Left lung (tissue), 14 donors: ENCODE measurements at places on chromosomes 5 and 9. TPM values are rescaled to one million over a fixed set of nuclear protein-coding genes. Genes with fewer than 3 reads are reported as not detected.
A peak's percentile ranks its signal among the peaks of the same experiment; 100 is the strongest.

DNA sequence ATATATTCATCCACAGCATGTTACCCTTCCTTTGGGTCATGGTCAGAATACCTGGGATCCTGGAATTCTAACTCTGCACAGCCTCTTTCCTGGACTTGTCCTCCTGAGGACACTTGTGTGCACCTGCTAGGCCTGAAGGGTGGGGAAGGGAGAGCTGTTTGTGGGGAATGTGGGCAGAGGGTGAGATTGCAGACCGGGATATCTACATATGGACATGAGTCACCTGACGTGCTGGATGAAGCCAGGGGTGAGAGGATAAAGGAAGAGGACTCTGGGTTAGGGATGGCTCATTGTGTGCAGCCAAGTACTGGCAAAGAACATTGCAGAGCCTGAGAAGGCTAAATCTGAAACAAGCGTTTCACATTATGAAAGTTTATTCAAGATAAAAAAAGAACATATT lies 241.4 kb upstream of the RPS23 start:
- DNase-seq: no peak

- peak; percentile 48 for DNase-seq
Measured at GRCh38 chr9:91954841-91955471, 4.9 kb upstream of the ROR2 start.

- DNase-seq: no peak
Measured at GRCh38 chr5:10839118-10839517, 78.1 kb upstream of the DAP start.

- peak; percentile 91 for DNase-seq
Measured at GRCh38 chr5:59768152-59769040, 125.1 kb downstream of the PDE4D start.

DNA sequence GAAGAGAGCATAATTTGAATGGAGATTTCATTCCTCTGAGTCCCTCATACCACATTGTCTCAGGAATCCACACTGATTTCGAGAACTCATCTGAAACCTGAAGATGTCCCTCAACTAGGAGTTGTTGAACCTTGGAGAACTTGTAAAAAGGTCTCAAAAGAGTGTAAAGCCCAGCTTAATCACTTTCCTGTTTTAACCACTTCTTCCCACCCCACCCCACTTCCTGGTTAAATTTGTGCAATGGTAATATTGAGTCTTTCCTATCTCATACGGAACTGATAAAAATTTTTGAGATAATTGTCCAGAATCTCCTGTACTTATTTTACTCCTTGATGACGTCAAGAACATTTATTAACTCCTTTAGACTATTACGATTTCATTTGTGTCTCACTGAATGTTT lies 240.7 kb downstream of the ARRDC3 start:
- no peak for DNase-seq

- DNase-seq: no peak
Measured at GRCh38 chr5:177066224-177066623, 20.5 kb upstream of the FGFR4 start.

DNA sequence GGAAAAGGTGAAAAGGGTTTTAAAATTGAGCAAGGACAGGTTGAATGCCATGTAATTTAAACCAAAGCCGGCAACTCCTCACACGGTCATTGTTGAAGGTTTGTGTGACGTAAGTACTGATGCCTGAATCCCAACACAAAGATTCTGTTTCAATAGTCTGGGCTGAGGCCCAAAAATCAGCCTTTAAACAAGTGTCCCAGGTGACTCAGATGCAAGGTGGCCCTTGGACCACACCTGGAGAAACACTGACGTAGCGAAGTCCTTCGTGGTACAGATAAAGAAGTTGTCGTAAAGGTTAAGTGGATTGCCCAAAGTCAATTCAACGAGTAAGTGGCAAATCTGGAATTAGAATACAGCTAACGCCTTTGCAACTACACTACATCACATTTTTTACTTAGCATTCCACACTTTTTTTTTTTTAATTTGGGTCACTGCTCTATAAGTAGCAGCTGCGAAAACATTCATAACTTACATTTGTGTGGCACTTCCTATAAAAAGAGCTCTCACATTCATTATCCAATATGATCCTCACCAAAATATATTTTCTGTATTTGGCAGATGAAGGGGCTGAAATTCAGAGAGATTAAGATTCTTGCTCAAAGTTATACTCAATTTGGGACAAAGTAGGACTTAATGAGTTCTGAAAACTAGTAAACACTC lies 111.3 kb downstream of the LPAR1 start:
- DNase-seq: no peak

- DNase-seq: no peak
Measured at GRCh38 chr5:112062181-112062580, 305.2 kb upstream of the NREP start.

GRCh38 chr9:110575169-110575568 lies 4.4 kb downstream of the SVEP1 start:
- DNase-seq: no peak

- DNase-seq: peak; percentile 92
Measured at GRCh38 chr9:136095070-136096058, at the start of gene NACC2. Gene NACC2 (minus strand): TSS chr9:136095289. CDS start chr9:136050521, 44,768 bp downstream.

DNA sequence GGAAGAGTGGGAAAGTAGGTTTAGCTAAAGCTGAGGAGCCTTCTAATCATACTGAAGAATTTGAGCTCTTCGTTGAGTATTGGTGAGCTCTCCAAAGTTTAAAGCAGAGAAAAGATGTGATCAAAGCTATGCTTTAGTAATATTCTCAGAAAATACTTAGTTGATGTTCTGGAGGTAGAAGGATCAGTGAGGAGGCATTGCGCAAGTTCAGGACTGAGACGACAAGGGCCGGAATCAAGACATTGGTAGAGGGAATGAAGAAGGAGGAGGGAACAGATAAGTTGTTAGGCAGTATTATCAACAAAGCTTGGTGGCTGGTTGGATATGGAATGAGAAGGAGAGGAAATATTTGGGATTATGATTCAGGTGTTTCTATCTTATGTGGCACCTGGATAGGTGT lies 7.1 kb downstream of the CAVIN4 start:
- DNase-seq: no peak

- no peak for DNase-seq
Measured at GRCh38 chr5:94347130-94347529, 271.3 kb downstream of the KIAA0825 start.

DNA sequence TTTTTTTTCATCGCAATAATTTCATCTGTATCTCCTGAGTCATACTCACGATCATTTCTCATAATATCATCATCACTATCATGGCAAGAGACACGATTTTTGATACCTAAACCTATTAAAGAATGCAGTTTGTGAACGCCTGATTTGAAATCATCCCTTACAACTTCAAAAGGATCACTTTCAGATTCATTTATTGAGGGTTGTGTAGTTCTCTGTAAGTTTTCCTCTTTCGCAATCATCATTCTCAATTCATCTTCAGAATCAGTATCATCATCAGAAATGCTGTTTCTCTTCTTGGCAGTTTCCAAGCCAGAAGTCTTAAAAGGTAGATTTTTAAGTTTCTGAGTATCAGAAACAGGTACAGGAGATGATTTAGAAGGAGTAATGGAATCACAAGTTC lies 9.7 kb downstream of the NOL8 start:
- no peak for DNase-seq

- peak; percentile 40 for DNase-seq
Measured at GRCh38 chr5:11683666-11684065, 220.6 kb downstream of the CTNND2 start.

DNA sequence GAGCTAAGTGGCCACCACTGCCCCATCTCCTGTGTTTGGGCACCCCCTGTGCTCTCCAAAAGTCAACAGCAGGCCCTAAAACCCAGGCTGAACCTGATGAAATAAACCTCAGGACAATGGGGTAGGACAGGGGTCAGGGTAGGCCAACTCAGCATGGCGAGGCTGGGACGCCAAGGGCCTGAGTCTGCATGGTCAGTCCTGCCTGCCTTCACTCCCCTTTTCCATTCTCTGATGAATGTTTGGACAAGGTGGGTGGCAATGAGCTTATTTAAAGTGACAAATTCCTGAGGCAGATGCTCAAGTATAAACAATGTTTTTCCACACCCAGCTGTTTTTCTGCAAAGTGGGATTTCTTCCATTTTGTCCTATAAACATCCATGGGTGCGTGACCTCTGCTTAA lies 47.2 kb upstream of the CXCL14 start:
- no peak for DNase-seq

GRCh38 chr5:173884402-173885053 lies 3.6 kb upstream of the CPEB4 start:
- no peak for DNase-seq

DNA sequence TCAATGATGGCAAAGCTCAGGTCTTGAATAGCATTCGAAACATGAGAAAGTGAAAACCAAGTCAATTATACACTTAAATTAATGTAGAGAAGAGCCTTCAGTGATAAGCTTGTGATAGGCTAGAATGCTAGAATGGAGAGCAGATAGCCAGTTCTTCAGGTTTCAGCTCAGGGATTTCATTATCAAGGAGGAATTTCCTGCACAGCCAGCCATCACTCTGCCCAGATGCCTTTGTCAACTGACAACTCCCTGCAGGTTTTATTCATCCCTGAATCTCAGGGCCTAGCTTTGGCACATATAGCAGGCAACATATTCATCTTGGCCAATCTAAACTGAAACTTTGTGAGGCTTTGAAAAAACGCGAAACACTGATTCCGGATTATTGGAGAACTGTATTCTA lies 199.3 kb upstream of the CDH6 start:
- no peak for DNase-seq

DNA sequence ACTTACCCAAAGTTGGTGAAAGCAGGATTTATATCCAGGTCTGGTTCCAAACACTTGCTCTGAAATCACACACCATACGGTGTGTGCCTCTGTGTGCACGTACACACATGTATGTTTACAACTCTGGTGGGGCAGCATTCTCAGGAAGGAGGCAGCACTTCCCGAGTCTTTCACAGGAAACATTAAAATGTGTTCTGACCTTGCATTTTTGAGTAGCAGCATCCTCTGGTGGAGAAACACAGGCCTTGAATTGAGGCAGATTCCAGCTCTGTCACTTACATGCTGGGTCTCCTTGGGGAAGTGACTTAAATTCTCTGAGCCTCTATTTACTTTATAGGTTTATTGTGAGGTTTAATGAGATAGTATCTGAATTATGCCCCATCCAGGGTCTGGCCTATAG lies 126.4 kb downstream of the RGS3 start:
- DNase-seq: no peak

GRCh38 chr5:3584724-3585531 lies 10.7 kb upstream of the IRX1 start:
- DNase-seq: no peak

GRCh38 chr9:124037790-124038189 lies 26.2 kb downstream of the LHX2 start:
- no peak for DNase-seq

DNA sequence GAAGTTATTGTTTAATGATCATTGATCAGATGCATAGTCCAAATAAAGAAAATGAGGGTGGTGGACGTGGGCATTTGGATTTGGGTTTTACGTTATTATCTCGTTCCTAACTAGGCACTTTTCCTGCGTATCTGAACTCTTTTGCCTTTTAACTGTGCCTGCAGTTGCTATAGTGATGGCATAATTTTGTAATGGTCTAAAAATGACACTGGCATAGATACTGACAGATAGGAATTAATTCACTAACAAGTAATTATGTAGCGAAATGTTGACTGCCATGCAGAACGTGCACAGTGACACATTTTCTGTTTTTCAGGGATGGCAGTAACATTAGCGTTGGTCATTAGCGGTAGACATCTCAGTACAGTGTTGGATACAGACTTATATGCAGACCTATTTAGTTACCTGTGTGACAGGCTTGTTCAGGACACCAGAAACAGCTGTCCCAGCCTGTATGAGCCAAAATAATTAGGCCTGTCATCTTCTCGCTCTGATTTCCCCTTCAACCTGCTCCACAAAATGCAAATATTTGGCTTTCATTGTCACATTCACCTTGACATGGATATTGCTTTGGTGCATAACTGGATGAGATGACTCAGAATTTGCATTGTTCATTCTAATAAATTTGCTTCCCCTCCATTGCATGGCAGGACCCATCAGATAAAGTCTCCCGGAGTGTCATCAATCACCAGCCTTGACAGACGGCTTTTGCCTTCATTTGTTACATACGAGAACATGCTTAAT lies 413.3 kb upstream of the IRX1 start:
- no peak for DNase-seq

- no peak for DNase-seq
Measured at GRCh38 chr5:84614906-84615305, 230.2 kb upstream of the EDIL3 start.

GRCh38 chr5:138875946-138876345 lies 811 bp upstream of the LRRTM2 start:
- no peak for DNase-seq

DNA sequence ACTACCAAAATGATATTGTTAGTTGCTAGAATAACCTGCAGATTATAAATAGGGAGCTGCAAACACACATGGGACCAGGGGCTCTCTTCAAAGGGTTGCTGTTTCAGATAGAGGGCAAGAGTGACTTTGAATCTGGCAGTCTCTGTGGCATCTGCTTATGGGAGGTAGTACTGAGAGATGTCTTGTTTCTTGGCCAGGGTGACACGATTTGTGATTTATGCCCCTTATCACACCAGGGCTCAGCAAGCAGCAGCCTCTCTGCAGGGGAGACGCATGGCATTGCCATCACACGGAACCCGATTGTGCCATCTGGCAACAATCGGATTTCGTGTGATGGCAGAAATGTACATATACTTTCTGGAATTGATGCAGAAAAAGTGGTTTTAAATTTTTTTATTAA lies 615.6 kb downstream of the ZNF608 start:
- DNase-seq: no peak

- DNase-seq: no peak
Measured at GRCh38 chr5:113240951-113241726, 193.7 kb downstream of the TSSK1B start.

LHX3 gene
- not detected for polyA plus RNA-seq

C9 gene
- not detected for polyA plus RNA-seq

GRXCR2 gene
- polyA plus RNA-seq: not detected

CDH18 gene
- polyA plus RNA-seq: 1.3 TPM

HMMR gene
- 16.1 TPM for polyA plus RNA-seq

DRD1 gene
- 0.14 TPM for polyA plus RNA-seq

SNCAIP gene
- 16.0 TPM for polyA plus RNA-seq

ORM1 gene
- polyA plus RNA-seq: 3.0 TPM

ZNF608 gene
- 109 TPM for polyA plus RNA-seq

PLPPR1 gene
- 21.0 TPM for polyA plus RNA-seq

FBLL1 gene
- 0.95 TPM for polyA plus RNA-seq

CMYA5 gene
- polyA plus RNA-seq: 5.9 TPM
